Stimulated activated CD4-positive, alpha-beta T cell treated with anti-CD3 and anti-CD28 coated beads, TNF-alpha, amount 100 ng/mL, for 1 hour (primary cell): ENCODE measurements at places on chromosomes 7 and 10.

DNA sequence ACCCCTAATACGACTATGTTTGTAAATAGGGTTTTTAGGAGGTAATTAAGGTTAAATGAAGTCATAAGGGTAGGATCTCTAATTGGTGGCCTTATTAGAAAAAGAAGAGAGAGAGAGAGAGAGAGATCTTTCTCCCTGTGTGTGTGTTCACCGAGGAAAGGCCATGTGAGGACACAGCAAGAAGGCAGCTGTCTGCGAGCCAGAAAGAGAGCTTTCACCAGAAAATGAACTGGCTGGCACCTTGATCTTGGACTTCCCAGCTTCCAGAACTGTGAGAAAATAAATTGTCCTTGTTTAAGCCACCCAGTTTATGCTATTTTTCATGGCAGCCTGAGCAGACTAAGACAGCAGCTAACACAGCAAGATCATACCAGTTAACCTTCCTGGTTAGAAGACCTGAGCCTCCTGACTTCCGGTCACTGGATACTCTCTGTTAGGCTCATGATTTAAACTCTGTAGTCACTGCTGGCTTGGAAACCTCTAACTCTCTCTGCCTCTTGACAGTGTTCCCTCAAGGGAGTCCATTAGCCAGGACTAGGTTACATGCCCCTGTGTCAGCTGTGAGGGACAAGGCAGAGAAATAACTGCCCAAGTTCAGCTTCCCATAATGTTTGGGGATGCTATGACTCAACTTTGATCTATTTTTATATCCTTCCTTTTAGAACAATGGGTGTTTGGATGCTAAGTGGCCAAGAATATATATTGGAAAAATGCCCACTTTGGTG lies 102.3 kb downstream of the DYNC1I1 start:
- no peak for DNase-seq

DNA sequence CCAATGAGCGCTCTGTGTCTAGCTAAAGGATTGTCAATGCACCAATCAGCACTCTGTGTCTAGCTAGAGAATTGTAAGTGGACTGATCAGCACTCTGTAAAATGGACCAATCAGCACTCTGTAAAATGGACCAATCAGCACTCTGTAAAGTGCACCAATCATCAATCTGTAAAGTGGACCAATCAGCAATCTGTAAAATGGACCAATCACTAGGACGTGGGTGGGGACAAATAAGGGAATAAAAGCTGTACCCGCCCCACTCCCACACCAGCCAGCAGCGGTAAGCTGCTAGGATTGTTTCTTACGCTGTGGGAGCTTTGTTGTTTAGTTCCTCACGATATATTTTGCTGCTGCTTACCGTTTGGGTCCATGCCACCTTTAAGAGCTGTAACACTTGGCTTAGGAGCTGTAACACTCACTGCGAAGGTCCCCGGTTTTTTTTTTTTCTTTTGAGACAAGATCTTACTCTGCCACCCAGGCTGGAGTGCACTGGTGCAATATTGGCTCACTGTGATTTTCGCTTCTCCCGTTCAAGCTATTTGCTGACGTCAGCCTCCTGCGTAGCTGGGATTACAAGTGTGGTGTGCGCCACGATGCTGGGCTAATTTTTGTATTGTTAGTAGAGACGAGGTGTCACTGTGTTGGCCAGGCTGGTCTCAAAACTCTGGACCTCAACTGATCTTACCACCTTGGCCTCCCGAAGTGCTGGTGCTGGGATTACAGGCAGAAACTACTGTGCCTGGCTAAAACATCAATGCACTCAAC lies 184.8 kb downstream of the PTPN20 start:
- no peak for DNase-seq

GRCh38 chr10:119642556-119643111 lies 8.5 kb upstream of the BAG3 start:
- no peak for DNase-seq

- no peak for DNase-seq
These were observed 73.8 kb downstream of the LANCL2 start for GRCh38 chr7:55438757-55439525.

GRCh38 chr10:4262870-4263600 lies 478.0 kb upstream of the KLF6 start:
- no peak for DNase-seq

DNA sequence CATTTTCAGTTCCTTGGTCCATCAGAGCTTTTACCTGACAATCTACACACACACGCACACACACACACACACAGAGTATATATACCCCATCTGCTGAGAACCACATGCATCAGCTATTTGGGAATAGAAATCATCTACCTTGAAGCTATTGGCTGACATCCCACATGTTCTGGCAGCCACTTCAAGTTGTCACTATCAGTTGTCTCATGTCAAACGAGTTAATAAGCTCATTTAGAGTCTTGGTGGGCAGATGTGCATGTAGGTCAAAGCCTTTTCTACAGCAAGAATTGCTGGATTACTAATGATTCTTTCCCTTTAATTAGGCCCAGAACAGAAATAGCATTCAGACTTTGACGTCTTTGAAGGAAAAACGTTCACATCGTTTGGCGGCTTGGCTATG lies 36.8 kb downstream of the COL28A1 start:
- no peak for DNase-seq

DNA sequence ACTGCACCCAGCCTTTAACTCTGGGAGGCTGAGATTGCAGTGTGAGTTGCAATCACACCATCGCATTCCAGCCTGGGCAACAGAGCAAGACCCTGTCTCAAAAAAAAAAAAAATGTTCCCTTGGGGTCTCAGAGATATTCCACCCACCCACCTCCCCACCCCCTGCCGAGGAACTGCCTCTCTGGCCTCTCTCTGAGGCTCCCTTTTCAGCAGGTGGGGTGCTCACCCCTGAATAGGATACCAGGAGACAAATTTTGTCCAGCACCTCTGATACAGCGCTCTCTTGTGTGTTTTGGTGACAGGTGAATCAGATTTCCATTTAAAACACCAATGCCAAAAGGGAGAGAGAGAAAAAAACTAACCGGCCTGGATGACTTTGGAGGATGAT lies 92.6 kb upstream of the KIF5B start:
- DNase-seq = no peak

DNA sequence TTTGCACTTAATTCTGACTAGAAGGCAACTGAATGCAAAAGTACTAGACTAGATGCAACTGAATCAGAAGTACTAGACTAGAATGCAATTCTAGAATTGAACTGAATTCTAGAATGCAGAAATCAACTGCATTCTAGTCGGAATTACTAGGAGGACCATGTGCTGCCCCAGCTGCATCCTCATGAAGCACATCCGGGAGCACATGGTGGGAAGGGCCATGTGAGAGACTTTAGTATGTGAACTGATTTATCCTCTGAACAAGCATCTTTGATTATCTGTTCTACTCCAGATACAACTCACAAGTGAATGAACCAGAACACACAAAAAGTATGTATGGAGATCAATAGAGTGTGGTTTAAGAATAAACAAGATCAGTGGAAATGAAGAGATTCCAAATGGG lies 115.1 kb downstream of the GALNT11 start:
- no peak for DNase-seq

DNA sequence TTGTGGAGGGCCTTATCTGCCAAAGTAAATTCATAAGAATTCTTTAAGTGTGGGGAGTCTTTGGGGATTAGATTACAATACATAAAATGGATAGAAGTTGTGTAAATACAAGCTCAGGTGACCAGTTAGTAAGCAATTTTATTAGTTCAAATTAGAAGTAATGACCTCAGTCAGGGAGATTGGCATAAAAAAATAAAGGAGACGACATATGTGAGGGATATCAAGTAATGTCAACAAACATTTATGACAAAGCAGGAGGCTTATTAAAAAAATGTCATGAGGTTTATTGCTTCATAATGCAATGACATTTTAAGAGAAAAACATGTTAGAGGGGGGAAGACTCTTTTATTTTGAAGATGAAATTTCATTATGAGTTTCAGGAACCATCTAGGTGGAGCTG lies 1137.0 kb upstream of the PHF14 start:
- DNase-seq = no peak

DNA sequence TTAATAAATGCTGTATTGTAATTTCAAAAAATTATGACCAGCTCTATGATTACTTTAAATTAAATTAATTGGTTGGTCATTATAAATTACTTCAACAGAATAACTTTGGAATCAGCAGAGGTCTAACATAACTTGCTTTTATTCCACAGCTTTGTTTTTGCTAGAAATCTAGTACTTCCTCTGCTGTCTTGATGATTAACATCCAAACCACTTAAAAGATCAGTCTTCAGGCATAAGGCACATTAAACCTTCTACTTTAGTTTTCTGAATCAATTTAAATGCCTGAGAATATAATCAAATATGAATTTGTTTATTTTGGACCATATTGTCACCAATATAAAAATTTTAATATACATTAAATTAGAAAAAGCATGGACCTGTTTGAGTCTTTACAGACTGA lies 465.3 kb downstream of the ARL4A start:
- DNase-seq = no peak

DNA sequence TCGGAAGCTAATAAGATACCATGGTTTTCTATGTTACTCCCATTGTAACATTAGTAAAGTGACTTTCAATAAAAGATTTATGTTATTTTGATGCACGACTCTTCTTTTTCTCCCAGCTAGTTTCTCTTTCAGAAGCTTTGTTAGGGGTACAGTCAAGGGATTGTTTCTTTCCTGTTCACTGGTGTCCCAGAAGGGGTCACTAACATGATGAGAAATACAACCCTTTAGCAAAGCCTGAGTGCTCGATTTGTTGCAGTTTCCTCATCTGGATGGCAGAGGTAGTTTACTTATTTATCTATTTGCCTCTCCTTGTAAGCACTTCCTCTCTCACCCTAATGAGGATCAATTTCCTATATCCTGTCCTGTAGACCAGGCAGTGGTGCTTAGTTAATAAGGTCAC lies 17.0 kb downstream of the SRI start:
- DNase-seq = no peak

DNA sequence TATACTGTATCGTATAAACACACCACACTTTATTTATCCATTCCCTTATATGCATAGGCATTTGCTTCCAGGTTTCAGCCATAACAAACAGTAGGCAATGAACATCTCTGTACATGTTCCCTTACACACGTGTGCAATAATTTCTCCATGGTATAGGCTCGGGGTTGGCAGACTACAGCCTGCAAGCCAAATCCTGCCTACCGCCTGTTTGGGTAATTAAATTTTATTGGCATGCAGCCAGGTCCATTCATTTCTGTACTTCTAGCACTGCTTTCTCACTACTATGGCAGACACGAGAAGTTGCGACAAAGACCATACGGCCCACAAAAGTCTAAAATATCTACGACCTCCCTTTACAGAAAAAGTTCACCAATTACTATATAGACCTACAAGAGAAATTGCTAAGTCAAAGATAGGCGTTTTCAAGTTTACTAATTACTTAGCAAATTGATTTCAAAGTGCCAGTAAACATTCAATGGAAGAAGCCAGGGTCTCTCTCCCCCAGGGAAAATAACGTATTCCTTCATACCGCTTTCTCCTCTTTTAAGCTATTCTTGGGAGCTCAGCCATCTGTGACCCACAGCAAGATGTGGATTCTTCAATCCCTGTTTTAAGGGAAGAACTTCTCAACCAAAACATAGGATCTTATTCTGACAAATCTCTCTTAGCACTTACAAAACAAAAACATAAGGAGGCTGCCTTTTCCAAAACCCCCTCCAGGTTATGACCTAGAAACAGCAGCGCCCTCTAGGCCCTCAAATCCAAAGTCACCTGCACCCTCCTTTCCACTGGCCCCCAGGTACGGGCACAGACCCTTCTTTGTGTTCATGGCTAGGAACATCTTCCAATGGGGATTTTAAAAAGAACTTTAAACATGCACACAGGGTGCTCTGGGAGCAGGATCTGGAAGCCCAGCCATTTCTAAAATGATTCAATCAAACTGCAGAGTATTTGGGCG lies 100.5 kb downstream of the FGFR2 start:
- no peak for DNase-seq

GRCh38 chr7:6917258-6917657 lies 91.2 kb upstream of the CCZ1B start:
- DNase-seq = no peak

- DNase-seq = no peak
These were observed 5.7 kb upstream of the ZMIZ1 start for GRCh38 chr10:79063071-79063491.

DNA sequence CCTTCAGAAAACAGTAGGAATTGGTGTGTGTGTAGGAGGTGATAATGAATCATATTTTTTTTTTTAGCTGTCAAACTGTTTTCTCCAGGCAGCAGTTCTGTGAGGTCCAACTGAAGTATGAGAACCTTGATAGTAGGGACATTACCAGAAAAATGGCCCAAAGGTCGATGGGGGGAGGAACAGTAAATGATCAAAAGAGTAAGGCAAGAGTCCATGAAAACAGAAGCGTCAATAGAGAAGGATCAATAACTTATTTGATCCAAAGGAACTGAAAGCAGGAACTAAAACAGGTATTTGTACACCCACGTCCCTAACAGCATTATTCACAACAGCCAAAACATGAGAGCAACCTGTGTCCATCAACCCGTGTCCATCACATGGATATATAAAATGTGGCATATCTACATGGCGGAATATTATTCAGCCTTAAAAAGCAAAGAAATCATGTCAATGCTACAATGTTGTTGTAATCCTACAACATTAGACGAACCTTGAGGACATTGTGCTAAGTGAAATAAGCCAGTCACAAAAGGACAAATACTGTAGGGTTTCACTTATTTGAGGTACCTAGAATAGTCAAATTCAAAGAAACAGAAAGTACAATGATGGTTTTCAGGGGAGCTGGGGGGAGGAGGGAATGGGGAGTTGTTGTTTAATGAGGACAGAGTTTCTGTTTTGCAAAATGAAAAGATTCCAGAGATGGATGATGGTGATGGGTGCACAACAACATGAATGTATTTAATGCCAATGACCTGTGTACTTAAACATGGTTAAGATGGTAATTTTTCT lies 214.0 kb upstream of the KLF14 start:
- DNase-seq = no peak

- peak; percentile 24 for DNase-seq
These were observed 7.7 kb downstream of the ZSCAN25 start for GRCh38 chr7:99624484-99624883.

DNA sequence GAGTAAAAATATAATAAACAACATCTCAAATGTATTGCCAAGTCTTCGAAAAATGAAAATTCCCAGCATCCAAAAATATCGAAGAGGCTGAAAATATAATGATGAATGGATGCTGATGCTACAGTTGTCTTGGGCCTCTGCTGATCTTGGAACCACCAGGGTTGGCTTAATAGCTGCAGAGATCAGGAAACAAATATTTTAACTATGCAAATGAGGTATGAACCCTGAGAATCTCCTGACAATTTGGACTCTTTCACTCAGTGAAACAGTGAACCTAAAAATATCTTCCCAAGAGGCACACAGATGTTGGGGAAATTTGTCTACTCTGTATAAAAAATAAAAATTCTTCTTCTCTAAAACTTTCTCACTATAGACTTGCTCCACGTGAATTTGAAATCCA lies 97.7 kb upstream of the EGFR start:
- DNase-seq = no peak

- DNase-seq = no peak
These were observed 244.6 kb downstream of the POLR1F start for GRCh38 chr7:19464241-19464640.

- DNase-seq = no peak
These were observed 16.7 kb downstream of the LSMEM1 start for GRCh38 chr7:112497481-112497880.
